ENCODE measurements at places on chromosomes 5 and 9. TPM values are rescaled to one million over a fixed set of nuclear protein-coding genes. Genes with fewer than 3 reads are reported as not detected.

Gene MARCHF6
- polyA plus RNA-seq = 39.3 TPM

Gene ANKRD55
- polyA plus RNA-seq = not detected

Gene PCDHGA3
- 3.5 TPM for polyA plus RNA-seq

DNA sequence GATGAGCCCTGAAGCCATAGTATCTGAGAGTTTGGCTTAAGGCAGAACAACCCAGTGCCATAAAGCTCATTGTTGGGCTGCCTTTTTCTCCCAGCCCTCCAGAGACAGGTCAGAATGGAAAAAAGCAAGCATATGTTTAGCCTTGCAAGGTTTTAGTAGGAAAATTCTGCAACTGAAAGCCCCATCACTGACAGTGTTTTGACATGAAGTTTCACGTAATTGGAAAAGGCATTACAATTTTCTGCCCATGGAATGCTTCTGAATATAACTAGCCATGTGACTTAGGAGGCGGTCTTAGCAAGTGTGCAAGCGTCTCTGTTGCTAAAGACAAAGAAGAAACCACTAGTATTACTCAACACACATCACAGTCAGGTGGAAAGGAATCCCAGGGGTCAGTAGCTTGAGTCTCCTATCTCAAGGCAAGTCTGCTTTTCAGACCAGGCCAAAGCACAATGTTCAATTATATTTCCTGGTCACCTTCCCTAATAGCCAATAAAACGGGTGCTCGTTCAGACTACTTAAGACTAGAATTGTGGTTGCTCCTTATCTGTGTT, 117.6 kb downstream of the CARTPT start:
- DNase-seq = no peak

Gene GLRA1
- not detected for polyA plus RNA-seq

DNA sequence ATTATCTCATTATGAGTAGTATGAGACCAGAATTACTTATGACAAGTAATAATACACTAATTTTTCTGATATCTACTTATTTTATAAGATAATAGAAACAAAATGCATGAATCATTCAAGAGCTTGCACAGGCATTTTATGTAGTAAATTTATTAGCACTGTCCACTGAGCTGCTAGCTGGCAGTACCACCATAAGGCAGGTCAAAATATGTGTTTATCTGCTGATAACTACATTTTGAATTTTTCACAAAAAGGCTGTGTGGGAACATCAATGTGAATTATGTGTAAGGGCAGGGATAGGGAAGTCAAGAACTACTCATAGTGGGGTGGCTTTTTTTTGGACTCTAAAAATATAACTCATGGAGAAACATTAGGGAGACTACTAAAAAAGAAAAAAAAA, 249.6 kb downstream of the PAPPA start:
- DNase-seq = no peak

DNA sequence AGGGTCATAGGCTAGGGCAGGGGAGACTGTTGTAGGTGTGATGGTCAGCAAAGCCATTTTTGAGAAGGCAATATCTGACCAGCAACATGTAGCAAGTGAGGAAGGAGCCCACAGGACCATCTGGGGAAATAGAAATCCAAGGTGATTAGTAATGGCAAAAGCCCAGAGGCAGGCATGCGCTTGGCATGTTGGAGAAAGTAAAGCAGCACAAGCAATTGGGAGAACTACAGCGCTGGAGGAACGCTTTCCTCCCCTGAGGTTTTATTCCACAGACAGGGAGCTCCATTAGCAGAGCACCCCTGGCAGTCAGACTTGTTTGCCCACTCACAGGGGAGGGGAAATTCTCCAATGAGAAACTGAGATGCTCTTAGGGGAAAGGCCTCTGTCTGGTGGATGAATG, 54.8 kb upstream of the FOXB2 start:
- no peak for DNase-seq

- no peak for DNase-seq
Observed at GRCh38 chr9:129629251-129629820, 3.4 kb downstream of the NTMT1 start.

DNA sequence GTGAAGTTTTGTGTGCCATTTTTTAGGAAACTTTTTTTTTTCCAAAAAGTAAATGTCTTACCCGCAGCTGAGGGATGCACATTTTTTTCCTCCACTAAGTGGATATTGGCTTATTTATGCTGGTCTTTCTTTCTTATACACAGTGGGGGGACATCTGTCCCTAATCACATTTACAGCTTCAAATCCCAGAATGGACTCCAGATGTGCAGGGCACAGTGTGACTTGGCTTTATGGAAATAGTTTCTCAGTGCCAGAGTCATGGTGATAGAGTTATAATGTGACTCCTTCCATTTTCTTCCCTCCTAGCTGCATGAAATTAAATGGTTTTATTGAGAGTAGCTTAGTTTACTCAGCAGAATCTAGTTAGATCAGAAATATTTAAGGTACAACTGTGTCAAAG, 66.5 kb downstream of the SV2C start:
- DNase-seq = no peak

DNA sequence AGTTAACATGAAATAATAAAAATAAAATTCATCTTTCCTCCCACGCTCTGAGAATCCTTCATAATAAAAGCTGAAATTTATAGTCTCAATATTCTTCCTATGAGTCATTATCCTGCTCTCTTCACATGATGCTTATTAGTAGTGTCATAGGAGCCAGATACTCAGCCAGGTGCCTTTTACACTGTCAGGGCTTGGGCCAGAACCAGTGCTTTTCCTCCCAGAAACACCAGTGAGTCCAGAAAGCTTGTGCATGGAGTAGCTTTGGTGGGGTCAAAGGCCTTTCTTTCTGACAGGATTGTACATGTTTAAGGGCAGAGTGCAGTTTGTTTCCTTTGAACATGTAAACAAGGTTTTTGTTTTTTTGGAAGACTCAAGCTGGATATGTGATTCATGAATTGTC, 6.8 kb downstream of the LSM11 start:
- no peak for DNase-seq

DNA sequence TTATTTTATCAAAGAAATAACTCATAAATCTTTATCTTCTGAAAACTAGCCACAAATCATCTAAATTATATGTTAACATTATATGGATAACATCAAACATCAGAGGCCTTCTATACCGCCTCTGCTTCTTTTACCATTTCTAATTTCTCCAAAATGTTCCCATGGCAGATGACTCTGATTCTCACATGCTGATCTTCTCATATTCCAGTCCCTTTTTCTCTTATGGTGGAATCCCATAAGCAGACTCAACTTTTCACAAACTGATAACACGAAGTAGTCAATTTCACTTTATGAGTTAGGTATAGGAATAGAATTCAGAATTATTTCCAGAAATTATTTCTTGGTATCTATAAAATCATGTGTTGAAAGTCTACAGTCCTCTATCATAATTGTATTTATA, 212.3 kb downstream of the ENC1 start:
- DNase-seq = no peak

Gene DNAJB5
- 75.5 TPM for polyA plus RNA-seq

DNA sequence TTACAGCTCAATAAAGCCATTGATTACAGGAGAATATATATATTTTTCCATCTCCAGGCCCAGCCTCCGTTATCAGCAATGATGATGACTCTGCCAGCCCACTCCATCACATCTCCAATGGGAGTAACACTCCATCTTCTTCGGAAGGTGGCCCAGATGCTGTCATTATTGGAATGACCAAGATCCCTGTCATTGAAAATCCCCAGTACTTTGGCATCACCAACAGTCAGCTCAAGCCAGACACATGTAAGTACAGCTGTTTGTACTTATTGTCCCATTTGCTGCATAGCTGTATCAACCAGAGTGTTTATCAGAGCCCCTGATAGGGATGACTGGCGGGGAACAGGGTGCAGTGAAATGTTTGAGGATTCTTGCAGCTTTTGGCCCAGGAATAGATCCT, 197.7 kb downstream of the NTRK2 start:
- no peak for DNase-seq

Gene NKD2
- 6.6 TPM for polyA plus RNA-seq

DNA sequence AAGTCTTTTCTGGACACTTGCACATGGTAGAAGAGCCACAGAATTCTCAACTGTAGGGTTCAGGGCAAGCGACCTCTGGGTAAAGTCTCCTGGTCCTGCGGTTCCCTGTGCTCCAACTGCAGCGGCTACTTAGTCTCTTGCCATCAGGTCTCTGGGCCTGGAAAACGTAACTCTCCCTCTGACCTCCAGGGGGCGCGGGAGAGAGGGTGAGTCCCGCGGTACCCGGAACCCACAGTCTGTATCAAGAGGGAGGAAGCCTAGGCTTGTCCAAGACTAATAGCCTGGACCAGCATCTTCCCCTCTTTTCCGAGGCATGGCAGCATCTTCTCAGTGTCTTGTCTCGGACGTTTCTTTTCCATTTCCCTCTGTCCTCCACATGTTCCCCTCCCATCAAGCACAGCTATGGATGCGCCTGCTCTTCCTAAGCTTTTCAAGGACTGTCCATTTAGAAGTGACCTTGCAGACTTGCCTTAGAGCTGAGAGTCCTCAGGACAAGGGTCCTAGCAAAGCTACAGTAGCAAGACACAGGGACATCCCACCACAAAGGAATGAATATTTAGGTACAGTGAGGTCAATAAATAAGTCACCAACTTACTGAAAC, 59.3 kb downstream of the FSTL4 start:
- DNase-seq = no peak

DNA sequence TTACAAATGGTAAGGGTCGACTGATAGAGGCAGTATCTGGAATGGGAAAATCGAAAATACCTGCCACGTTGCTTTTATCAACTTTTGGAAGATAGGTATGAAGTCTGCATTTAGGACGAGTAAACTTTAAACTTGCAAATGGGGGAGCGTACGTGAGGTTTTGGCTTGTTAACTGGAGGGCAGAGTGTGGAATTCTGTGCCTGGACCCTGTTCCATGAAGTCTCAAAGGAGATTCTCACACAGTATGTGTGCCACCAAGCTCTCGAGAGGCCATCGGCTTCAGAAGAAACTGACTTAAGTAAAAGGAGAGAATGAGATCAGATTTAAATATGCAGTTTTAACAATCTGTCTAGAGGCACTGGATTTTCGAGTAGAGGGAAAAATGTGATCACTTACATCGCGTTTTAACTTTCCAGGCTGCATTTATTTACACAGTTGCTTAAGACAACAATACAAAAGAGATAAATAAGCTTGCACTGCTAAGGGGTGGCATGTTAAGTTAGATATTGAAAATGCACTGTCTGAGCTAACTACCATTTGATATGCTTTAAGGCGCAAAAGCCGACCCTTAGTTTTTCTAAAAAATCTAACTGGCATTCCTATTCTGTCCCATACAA, 401.6 kb downstream of the EBF1 start:
- no peak for DNase-seq

Gene ISCA1
- polyA plus RNA-seq = 39.2 TPM
